Substantia nigra (tissue), 51 donors: ENCODE measurements at places on chromosomes 3 and 15.

GRCh38 chr3:125147491-125147820, 65.1 kb downstream of the SLC12A8 start:
- no peak for DNase-seq

GRCh38 chr15:92612891-92613290, 42.7 kb downstream of the FAM174B start:
- no peak for DNase-seq

DNA sequence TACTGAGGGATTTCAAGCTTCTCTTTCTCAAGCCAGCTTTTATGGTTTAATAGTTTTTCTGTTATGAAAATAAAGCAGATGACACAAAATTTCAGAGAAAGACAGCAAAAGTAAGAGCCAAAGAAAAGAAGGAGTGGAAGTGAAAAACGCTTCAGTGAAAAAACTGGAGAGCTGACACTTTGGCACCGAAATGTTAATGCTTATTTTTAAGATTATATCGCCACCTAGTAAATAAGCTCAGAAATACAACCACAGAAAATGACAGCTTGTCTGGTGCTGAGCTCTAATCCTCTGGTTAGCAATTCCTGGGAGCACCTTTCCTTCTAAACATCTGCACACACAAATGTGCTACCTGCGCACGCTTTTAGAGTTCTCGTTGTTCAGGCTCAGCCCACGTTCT, 101.6 kb downstream of the ZPLD1 start:
- DNase-seq = no peak

- no peak for DNase-seq
These were observed 121.9 kb downstream of the RPLP1 start for GRCh38 chr15:69574506-69574905.

DNA sequence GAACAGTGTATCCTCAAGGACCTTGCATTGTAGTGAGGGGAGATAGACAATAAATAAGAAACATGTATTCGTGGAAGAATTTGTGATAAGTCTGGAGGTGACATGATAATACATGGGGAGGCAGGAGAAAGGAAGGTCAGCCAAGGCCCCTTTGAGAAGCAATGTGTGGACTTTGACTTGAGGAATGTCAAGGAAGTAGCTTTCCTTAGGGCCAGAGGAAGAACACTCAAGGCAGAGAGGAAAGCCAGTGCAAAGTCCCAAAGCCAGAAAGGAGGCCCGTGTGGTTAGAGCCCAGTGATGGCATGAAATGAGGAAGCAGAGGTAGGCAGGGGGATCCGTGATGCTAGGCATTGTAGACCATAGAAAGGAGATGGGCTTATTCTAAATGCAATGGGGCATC, 192.2 kb downstream of the NR1D2 start:
- DNase-seq = no peak

GRCh38 chr3:126485956-126486355, 10.3 kb upstream of the ZXDC start:
- no peak for DNase-seq

DNA sequence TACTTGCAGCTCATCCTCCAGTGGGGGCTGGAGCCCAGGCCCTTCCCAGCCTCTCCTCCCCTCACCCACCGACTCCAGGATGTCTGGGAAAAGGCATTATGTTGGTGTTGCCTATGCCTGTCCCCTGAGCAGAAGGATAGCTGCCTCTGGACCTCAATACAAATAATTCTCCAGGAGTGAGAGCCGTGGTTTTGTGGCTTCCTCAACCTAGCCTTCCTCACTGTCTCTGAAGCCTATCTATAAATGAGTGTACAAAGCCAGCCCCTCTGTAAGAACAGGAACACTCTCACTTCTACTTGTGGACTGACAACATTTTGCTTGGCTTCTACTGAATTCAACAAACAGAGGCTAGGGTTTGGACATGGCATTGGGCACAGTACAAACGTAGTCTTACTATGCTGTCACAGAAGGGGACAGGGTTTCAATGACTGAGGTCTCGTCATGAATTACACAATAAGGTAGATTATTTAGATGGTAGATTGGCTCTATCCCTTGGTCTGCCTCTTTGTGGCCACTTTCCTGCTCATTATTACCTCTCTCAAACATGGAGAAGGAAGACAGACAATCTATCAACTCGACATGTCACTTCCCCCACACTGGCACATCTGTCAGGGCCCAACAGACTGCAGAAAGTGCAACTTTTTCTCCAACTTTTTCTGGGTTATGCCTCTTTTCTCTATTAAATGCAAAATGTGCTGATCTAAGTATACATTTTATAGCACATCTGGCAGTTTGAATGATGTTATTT, 82.8 kb upstream of the MEX3B start:
- DNase-seq = no peak

- DNase-seq = no peak
These were observed 289.6 kb upstream of the LYSMD4 start for GRCh38 chr15:100022806-100023205.

DNA sequence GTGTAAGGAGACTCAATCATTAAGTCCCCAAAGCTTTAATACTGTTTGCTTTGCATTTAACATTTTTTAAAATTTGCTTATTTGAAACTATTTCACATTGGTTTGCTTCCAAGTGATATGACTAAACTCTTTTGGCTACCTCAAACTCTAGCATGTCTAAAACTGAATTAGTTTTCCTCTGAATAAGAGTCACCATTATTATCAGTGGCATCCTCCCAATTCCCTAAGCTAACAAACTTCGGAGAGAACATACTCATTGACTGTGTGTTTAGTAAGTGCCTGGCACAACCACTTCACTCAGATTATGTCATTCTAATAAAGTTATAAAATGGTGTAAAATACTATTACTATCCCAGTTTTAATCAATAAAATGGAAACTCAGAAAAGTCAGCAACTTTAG, 21.9 kb downstream of the ATOSA start:
- no peak for DNase-seq

DNA sequence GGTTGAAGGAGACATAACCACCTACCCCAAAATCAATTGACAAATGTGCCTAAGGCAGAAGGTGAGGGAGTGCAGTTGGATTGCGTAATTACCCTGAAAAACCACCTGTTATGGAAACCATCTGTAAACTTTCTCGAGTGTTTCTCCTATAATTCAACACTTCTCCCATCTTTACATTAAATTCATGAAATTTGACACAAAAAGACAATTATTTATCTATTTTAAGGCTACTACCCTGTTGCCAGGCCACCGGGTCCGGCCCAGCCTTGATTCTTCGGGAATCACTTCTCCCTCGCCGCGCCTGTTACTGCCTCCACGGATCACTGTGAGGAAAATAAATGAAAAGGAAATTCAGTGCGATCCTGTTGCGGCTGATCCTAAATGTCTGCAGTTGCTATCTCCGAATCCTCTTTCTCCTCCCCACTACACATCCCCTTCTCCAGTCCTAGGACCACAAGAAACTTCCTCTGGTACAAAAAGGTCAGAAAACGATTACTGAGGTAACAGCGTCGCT, 646 bp downstream of the IQCB1 start:
- DNase-seq = no peak

- DNase-seq = no peak
These were observed 192.3 kb downstream of the STAG1 start for GRCh38 chr3:136559896-136560295.

- no peak for DNase-seq
These were observed 7.3 kb upstream of the COPB2 start for GRCh38 chr3:139396707-139397106.

DNA sequence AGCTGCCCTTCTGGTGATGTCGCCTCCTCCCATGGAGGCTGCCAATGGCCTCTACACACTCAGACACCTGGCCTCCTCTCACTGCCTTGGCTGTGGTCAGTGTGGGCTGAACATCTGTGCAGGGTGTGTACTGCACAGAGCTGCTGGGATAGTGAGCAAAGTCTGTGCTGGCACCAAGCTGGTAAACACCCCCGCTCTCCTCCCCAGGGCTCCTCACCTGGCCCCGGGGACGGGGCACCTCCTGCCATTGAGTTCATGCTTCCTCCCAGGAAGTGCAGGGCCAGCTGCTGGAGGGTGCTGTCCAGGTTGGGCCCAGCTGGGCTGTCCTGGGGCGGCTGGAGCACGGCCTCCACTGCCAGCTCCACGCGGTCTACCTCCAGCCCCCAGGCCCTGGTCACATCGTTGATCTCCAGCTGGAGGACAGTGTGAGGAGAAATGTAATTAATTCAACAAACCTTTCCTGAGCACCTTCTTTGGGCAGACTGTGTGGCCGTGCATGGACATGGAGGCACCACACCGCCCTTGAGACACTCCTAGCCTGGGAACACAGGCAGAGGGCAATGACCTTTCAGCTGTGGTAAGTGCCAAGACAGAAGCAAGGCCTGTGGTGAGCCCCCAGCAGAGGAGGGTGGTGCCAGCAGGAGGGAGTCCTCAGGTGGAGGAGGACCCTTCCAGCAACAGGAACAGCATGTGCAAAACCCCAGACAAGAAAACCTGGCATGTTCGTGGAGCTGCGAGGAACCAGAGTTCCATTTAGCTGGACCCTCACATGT, 6.8 kb downstream of the STOML1 start:
- DNase-seq = no peak

GRCh38 chr15:92809880-92810361, 90.2 kb upstream of the CHD2 start:
- DNase-seq = peak; percentile 34

DNA sequence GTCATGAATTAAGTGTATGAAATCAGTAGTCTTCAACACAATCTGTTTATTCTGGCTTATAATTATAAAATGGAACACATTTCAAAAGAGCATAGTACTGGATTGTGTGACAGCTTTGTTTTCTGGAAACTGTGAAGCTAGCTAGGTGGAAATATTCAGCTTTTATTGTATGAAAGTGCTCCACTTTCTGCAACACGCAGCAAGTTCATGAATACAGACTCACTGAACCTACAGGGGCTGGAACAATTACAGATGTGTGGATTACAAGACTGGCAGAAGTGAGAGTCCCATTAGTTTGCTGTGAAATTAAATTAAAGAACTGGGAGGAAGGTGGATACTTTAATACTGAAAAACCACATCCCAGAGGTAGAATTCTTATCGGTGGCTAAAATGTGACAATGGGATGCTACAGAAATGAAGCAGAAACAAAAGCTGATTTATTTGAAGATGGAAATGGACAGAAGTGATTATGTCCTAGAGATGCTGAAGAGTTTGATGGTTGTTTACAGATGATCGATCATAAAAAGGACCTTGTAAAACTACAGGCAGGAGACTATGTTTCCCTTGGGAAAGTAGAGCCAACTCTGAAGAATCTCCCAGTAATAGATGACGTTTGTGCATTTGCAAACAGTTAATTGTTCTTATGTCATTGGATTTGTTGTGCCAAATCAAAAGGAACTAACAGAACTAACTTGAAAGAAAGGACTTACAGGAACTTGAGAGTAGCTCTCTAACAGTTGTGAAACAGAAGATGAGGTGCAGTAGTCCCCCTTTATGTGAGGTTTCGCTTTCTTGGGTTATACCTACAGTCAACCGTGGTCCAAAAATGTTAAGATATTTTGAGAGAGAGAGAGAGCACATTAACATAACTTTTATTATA, 15.7 kb downstream of the TF start:
- DNase-seq = no peak

DNA sequence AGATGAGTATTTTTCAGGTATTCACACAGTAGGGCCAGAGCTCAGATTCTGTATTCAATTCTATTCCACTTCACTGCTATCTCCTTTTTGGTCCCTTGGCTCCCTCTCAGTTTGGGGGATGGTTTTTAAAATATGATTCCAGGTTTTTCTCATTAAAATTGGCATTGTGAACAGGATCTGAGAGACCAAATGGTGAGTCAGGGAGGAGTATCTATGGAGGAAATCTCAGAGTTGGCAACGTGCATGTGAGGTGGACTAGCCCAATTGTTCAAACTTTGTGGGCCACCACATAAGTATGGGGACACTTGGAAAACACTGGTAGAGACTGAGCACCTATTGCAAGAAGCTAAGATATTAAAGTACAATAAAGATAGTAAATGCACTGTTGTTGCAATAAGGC, 53.9 kb upstream of the TTC14 start:
- DNase-seq = no peak
